ENCODE measurements at places on chromosomes 2 and 18.
A peak's percentile ranks its signal among the peaks of the same experiment; 100 is the strongest.

DNA sequence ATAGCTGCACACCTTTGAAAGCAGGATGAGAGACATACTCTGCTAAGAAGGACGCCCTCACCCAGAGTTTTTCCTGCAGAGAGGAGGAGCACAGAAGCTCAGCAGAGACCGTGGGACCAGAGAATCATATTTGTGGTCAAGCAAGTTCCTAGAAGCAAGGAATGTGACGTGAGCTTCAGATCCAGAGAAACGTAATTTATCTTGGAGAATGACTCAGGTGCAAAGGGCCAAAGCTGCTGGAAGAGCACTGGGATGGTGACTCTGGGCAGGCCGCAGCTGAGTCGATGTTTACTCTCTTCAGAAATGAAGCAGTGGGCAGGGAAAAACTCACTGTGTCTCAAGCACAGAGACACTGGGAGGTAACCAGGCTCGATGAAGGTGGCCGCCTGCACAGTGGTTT is 50.1 kb upstream of the IGFBP2 start:
- DNase-seq = no peak

GRCh38 chr2:150136893-150137292 is 350.6 kb downstream of the RND3 start:
- no peak for DNase-seq

GRCh38 chr2:165056564-165056963 is 101.2 kb upstream of the SLC38A11 start:
- DNase-seq = no peak

DNA sequence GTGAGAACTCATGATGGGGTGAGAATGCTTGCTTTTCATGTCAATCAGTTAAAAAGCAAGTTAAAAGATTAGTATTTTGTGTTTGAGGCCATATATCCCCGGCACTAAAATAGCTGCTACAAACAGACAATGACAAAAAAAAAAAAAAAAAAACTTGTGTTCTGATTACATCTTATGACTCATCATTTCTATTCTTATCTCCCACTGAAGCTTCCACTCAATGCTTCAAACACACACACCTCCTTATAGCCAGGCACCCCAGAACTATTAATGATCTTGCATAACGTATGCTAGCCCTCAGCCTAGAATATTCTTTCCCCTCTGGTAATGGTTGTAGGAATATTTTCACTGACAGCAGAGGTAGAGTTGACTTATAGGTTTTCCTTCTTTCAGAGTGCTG is 778.3 kb downstream of the TRIB2 start:
- DNase-seq = no peak

DNA sequence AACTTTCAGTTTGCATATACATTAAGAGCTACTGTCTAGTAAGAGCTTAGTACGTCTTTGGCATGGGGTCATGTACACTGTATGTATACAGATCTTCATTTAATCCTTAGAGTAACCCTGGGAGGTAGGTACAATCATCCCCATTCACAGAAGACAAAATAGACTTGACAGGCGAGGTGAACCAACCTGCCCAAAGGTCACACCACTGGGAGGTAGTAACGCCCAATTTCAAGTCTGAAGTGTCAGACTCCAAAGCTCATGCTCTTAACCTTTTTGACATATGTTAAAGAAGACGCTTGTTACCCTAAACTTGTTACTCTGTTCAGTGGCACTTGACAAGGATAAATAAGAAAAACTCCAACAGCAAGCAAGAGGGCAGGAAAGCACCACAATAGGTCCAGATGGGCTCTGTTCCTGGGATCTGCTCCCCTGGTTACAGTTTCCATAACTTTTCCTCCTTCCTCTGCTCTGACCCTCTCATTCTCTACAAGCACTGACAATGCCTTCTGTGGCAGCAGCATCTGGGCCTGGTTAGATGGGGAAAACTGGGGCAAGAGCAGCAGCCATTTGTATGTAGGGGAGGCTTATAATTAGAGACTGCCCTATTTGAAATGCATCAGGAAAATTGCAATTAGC is 64.7 kb upstream of the SERTAD2 start:
- DNase-seq = peak; percentile 8

DNA sequence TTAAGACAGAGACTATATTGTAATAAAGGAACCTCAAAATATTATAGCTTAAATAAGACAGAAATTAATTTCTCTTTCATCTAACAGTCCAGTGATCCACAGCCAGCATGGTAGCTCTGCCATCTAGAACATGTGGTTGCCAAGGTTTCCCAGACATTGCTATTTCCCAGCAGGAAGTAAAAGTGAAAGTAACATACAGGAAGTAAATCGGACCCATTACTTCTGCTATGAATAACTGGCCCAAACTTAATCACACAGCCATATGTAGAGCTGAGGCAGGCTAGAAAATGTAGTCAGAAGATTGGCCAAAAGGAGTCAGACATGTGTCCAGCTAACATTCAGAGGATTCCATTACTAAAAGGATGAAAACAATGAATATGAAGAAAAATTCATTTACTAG is 71.0 kb downstream of the NOL4 start:
- peak; percentile 2 for DNase-seq

DNA sequence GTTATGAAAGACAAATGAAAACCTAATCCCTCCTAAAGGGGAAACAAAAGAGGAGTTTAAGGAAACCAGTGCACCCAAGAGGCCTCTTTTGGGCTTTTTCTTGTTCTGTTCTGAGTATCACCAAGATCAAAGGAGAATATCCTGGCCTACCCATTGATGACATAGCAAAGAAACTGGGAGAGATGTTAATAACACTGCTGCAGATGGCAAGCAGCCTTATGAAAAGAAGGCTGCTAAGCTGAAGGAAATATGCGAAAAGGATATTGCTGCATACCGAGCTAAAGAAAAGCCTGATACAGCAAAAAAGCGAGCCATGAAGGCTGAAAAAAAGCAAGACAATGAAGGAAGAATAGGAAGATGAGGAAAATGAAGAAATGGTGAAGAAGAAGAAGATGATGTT is 23.6 kb upstream of the STAT4 start:
- DNase-seq = peak; percentile 75
